ENCODE measurements at places on chromosomes 1 and 21.

DNA sequence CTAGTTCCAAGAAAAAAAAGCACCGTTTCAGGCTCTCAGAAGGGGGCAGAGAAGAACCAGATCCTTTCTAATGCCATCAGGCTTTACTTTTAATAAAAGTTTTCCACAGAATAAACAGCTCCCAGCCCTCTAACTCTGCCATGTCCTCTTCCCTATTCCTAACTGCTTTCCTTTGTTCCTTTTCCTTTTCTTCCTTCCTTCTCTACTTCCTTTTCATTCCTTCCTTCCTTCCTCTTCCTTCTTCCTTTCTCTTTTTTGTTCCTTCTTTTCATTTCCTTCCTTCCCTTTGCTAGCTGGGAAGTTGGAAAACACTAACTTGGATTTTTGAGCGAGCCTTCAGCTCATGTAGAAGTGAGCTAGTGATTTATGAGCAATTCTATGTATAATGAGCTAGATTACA lies 46.2 kb downstream of the KDM5B start:
- H3K36me3 ChIP-seq: peaks cover 12% of the 10 kb centered on the region
- H3K4me1 ChIP-seq: no peaks in the 10 kb centered on the region
- no peaks in the 10 kb centered on the region for H3K27me3 ChIP-seq
- H3K4me3 ChIP-seq: no peak overlapping the region
- no peak overlapping the region for H3K27ac ChIP-seq

DNA sequence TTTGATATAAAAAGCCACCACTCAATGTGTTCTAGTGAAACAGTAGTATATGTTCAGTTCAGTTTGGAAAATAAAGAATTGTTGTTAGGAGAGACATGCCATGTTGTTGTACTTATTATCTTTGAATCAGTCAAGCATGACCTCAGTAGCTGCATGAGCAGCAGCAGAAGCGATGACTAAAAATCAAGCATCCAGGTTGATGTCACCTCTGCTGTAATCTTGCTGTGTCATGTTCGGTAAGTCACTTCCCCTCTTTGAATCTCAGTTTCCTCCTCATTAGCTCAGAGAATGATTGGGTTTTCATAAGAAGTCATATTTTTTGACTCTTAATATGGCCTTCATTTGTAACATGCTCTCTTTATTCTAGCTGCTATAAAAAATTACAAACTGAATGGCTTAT lies 428.4 kb upstream of the B3GALT2 start:
- H3K27ac ChIP-seq: no peak overlapping the region
- H3K27me3 ChIP-seq: no peaks in the 10 kb centered on the region
- no peak for DNase-seq
- no peaks in the 10 kb centered on the region for H3K36me3 ChIP-seq

- no peak overlapping the region for H3K27ac ChIP-seq
- no peak overlapping the region for H3K4me3 ChIP-seq
- H3K4me1 ChIP-seq: no peaks in the 10 kb centered on the region
- no peak for DNase-seq
- peaks cover 9% of the 10 kb centered on the region for H3K27me3 ChIP-seq
Observed at GRCh38 chr1:241934866-241935265, 22.7 kb upstream of the BECN2 start.

GRCh38 chr1:38834221-38834782 lies 25.3 kb downstream of the RRAGC start:
- H3K27ac ChIP-seq: no peak overlapping the region
- H3K36me3 ChIP-seq: peaks cover 12% of the 10 kb centered on the region
- DNase-seq: no peak
- peaks cover under 1% of the 10 kb centered on the region for H3K4me1 ChIP-seq
- no peaks in the 10 kb centered on the region for H3K27me3 ChIP-seq
- no peak overlapping the region for H3K4me3 ChIP-seq

DNA sequence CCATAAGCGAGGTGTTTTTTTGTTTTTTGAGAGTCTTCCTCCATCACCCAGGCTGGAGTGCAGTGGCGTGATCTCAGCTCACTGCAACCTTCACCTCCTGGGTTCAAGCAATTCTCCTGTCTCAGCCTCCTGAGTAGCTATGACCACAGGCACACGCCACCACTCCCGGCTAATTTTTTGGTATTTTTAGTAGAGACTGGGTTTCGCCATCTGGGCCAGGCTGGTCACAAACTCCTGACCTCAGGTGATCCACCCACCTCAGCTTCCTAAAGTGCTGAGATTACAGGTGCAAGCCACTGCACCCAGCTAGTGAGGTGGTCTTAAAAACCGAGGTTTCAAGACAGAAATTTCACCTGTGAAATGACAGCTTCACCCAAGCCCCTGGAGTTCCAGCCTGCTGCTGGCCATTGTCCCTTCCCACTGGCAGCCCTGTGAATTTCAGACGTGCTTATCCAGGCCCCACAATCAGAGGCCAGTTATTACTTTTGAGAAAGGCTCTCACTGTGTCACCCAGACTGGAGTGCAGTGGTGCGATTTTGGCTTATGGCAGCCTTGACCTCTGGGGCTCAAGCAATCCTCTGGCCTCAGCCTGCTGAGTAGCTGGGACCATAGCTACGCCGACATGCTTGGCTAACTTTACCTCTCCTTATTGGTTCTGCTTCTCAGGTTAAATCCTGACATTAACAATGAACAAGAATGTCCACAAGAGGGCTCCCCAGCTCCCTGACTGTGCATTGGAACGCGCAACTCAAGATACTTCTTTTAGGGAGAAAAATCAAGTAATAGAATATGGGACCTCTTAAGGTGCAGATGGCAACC lies 19.4 kb downstream of the ENO1 start:
- no peak for DNase-seq
- peaks cover 80% of the 10 kb centered on the region for H3K36me3 ChIP-seq
- peak overlapping the region; percentile 26 for H3K27ac ChIP-seq
- H3K4me3 ChIP-seq: no peak overlapping the region
- H3K27me3 ChIP-seq: no peaks in the 10 kb centered on the region

DNA sequence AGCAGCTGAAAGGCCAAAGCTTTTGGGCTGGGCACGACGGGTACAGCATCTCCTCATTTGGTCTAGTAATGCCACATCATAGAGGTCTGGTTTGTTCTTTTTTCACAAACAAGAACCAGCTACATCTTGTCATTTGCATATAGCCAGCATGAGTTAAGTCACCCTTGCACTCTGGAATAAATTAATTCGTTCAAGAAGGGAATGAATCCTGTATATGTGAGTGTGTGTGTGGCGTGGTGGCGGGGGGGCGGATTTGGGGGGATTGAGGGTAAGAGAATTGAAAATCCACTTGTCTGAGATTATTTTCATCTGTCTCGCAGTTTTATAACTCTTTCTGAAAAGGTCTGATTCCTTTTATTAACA lies 380.0 kb upstream of the CAMK1G start:
- no peaks in the 10 kb centered on the region for H3K27me3 ChIP-seq
- DNase-seq: no peak
- peaks cover 15% of the 10 kb centered on the region for H3K4me1 ChIP-seq
- H3K36me3 ChIP-seq: no peaks in the 10 kb centered on the region

DNA sequence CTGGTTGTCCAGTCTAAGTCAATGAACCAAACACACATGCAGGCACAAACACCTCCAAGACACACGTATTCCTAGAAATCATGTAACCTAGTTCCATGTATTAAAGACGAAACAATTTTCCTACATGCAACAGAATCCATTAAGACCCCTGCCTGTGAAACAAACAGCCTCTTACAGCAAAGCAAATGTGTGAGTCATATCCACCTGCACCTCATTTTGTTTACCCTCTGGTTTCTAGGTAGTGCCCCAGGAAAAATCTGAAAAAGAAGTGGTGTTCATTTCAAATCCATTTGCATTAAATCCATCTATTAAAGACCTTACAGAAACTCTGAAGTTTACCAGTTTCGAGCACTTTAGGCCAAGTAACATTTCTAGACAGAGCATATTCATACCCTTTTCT lies 74.1 kb downstream of the VCAM1 start:
- no peak overlapping the region for H3K27ac ChIP-seq
- H3K4me3 ChIP-seq: no peak overlapping the region
- no peaks in the 10 kb centered on the region for H3K27me3 ChIP-seq
- DNase-seq: no peak

All from esophagus squamous epithelium (tissue), 5 donors.